SIG-M5 (cell line): ENCODE measurements at places on chromosomes 16 and 17.

DNA sequence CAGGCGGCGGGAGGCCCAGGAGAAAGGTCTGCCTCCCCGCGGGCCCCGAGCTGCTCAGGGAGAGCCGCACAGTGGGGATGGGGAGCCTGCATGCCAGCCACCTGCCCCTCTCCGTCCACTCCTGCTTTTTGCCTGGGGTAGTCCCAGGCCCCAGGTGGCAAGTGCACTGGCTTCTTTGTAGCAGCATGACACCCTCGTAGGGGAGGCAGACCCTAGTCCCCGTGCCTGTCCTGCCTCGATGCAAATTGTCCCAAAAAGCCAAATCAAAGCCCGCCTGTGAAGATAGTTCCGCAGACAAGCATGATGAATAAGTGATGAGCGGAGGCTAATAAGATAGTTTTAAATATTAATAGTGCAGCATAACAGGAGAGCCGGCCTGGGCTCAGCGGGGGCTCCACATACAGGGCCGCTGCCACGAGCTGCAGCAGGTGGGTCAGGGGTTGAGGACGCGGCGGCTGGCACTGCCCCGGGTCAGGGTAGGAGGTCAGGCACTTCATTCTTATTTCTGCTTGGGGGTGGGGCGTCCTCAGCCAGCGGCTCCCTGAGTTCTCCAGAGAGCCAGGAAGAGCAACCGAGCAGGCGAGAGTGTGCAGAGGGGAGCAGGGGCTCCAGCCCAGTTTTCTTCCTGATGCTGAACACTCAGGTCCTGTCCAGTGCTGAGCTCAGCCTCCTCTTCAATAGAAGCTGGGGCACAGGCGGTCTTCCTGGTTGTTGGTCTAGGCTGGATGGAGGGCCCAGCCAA is 26.8 kb downstream of the GINS2 start:
- no peak for DNase-seq

- no peak for DNase-seq
These were observed 439.0 kb downstream of the HS3ST3B1 start for GRCh38 chr17:14739656-14740431.

DNA sequence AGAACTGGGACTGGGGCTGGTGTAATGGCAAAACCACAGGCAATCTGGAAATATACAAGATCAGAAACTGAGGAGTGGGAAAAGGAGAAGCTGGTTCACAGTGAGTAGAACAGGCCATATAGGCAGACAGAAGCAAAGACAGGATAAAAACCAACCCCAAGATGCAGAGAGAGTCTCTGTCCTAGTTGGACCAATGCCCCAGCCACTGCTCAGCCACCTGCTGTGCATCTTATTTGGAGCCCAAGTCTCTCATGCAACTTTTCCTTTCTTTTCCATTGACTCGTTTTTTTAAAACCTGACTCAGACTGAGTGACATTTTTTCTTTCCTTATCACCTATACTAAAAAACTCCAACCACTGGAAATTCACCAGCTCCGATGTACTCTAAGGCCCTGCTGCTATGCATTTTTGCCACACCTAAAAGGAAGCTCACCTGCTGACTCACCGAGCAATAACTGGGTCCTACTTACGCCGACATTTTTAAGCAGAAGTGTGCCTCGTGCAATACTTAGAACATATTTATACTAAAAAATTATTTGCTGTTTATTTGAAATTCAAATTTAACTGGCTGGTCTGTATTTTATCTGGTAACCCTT is 100.8 kb upstream of the XYLT1 start:
- no peak for DNase-seq

GRCh38 chr17:48492401-48493298 is 38.2 kb downstream of the HOXB1 start:
- no peak for DNase-seq

GRCh38 chr16:67697422-67698185 is 21.5 kb downstream of the GFOD2 start:
- DNase-seq: no peak

DNA sequence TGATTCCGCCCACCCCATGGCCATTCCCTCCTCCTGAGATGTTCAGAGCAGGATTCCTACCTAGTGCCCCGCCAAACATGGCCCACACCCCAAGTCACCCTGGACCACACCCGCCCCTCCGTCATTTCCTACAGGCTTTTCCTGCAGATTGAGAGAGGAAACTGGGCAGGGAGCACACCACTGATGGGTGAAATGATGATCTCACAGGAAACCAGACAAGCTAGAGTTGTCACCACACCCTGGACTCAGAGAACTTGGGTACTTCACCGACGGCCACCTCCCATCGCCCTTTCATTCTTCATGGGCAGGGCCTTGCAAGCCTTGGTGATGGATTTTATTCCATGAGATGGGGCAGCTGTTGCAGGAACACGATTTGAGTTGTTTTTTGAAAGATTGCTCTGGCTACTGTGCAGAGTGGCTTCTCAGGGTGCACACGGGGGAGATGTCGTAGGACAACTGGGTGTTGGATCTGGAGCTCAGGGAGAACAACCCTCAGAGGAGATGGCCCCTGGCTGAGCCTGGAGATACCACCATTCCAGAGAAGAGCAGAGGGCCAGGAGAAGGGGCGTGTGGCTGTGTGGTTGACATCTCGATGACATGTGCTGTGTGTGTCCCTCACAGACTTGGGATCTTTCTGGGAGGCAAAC is 7.4 kb upstream of the B9D1 start:
- DNase-seq: no peak

DNA sequence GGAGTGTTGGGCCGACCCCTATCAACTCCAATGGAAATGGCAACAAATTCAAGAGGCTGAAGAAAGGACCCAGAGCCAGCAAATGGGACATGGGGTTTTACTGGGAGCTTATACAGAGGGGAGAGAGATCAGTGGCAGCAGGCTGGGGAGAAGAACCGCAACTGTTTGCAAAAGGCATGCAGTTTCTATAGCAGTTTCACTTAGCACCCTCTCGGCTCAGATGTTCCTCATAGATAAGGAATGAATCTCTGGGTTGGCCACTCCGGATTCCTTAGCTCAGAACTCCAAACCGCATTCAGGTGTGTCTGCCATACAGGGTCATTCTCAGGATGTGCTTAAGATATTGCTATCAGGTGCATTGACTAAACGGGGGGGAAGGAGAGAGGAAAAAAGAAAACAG is 71.1 kb upstream of the RPL38 start:
- no peak for DNase-seq

- no peak for DNase-seq
These were observed 31.0 kb downstream of the POLR3E start for GRCh38 chr16:22328081-22328725.

- DNase-seq: no peak
These were observed 10.4 kb downstream of the TP53I13 start for GRCh38 chr17:29578626-29579485.

DNA sequence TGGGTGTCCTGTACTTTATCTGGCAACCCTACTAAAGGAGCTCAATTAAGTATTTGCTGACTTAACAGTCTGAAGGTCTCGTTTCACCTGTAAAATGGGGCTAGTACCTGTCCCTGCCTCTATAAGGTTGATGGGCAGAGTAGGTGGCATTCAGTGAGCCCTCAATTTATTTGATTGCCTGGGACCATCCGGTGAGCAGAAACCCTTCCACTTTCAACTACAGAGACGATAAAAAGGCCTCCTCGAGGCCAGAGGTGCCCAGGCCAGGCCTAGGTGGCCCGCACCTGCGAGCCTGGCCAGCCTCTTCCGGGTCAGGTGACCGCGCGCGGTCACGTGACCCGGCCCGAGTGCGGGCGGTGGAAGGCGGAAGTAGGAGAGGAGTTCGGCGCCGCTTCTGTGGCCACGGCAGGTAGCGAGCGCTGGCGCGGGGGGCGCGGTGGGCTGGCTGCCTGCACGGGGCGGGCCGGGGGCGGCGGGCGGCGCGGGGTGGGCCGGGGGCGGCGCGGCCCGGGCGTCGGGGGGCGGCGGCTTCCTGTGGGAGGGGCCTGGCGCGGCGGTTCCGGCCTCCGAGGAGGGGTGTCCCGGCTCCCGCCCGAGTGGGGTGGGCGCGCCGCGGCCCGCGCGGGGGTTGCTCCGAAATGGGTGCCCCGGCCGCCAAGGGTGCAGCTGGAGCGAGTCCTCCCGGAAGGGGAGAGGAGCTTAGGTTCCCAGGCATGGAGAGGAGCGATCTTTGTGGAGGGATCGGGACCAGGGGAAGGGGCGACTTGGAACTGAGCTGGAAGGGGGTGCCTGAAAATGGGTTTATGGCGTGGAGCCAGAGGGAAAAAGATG is at the start of gene WWP2:
Gene WWP2 (plus strand): TSS at position 350 of the 831 bp plus-strand sequence. CDS start 24,679 bp downstream, outside the sequence.
- no peak for DNase-seq

DNA sequence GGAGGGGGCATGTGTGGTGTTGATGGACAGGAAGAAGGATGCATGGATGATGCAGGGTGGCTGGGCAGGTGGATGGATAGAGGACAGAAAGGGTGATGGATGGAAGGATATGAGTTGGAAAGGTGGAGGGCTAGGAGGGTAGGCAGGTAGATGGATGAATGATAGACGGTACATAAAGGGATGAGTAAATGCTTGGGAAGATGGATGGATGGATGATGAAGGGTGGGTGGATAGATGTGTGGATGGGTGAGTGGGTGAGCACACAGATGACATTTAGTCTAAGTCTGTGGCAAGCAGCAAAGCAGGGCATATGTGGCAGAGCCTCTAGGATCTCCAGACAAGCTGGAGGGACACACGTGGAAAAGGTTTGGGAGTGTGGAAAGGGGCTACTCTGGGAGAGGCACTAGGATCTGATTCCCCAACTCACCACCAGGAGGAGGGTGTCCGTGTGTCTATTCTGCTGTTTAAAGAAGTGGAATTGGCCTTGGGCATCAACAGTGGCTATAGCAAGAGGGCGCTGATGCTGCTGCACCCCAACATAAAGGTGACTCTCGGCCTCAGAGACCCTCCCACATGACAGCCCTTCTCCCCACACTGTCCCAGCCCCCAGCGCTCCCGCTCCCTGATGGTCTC is 8.2 kb downstream of the PLD2 start:
- DNase-seq: no peak

GRCh38 chr16:26642047-26642664 is 424.6 kb upstream of the C16orf82 start:
- no peak for DNase-seq

GRCh38 chr17:31492880-31493655 is 101.6 kb downstream of the RAB11FIP4 start:
- peak; percentile 81 for DNase-seq

DNA sequence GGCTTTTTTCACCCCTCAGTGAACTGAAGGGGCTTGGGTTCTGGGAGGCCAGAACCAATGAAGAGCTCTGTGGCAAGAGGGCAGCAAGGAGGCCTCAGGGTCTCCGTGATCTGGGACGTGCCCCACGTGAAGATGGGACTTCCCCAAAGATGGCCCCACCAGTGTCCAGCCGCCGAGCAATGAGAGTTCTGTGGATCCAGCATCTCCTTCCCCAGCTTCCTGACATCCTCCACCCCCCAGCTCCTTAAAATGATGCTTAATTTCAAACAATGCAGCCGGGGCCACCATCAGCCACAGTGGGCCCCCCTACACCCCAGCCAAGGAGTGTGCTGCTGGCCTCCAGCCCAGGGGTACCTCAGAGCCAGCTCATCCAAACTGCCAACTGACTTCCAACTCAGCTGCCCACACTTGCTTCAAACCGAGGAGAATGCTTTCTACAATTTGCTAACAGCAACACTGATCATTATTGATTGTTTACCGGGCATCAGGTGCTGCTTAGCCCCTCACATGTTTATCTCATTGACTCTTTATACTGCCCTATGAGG is 5.9 kb upstream of the SPPL2C start:
- no peak for DNase-seq

GRCh38 chr16:84239141-84239769 is 557 bp downstream of the KCNG4 start:
- no peak for DNase-seq

GRCh38 chr17:50036455-50037261 is 19.3 kb upstream of the ITGA3 start:
- no peak for DNase-seq

DNA sequence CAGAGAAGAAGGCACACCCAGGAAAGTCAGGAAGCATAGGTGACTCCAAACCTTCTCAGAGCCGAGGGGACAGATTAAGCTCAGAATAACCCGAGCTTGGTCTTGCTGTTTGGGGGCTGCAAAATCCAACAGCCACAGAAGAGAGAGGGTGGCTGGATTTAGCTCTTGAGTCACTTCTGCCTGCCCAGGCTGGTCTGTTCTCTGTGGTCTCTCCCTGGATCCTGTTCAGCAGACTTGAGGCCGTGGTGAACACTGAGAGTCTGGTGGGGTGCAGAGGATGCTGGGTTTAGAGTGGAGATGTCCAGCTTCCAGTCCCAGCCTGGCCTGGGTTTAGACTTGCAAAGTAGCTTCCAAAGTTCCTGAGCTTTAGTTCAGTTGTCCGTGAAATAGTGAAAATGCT is 8.8 kb downstream of the SLC26A11 start:
- no peak for DNase-seq

- no peak for DNase-seq
These were observed 219.3 kb downstream of the SPECC1 start for GRCh38 chr17:20228410-20228809.

DNA sequence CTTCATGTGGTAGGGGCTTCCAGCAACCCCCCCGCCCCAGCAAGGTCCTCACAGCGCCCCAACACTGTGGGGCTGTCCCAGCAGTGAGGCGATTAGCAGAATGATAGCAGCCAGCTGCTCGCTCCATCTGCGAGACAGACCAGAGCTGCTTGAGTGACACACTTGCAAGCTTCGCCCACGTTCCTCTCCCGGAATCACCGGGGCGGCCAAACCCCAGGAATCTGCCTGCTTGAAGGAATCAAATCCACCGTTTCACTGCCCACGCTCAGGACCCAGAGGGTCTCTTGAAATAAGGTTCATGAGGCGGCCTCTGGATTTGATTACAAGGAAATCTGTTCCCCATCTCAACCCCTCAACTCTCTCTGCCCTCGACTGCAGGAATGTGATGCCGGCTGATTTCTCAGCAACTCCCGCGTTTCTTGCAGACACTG is 356.0 kb downstream of the C16orf95 start:
- no peak for DNase-seq

DNA sequence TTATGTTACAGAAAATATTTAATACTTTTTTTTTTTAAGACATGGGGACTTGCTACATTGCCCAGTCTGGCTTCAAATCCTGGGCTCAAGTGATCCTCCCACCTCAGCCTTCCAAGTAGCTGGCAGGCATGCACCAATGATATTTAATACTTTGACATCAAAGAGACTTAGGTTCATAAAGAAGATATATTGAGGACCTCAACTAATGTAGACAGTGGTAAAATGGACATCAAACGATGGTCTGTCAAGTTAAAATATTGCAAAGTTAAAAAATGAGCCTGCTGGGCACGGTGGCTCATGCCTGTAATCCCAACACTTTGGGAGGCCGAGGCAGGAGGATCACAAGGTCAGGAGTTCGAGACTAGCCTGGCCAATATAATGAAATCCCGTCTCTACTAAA is 8.7 kb downstream of the TEFM start:
- DNase-seq: no peak
